ENCODE measurements at places on chromosomes 5 and 9.

GRCh38 chr5:53817183-53817582 lies 256.7 kb downstream of the NDUFS4 start:
- DNase-seq: no peak

DNA sequence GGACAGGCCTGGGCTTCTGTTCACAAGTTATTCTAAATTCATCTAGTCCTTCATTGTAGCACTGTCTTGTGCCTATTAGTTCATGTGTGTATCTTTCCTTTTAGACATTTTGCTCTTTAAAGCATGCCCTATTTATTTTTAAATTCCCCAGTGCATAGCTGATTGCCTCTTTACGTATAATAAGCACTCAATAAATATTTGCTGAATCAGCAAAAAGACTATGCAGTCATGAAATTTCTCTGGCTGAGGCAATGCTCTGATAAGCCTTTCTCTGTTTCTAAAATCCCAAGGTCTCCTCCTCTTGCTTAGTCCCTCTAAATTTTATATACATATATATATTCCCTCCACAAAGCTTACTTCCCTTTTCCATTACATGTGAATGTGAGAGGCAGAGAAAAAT lies 315.9 kb upstream of the PCSK5 start:
- DNase-seq: no peak

GRCh38 chr9:123033352-123033751 lies at the start of gene GPR21:
TSS of gene GPR21 (plus strand) at chr9:123033667. CDS start at chr9:123034567, 900 bp downstream.
- no peak for DNase-seq

GRCh38 chr5:150412319-150413175 lies at the start of gene CD74:
TSS of gene CD74 (minus strand) at chr5:150412910. CDS start at chr5:150412749, 161 bp downstream.
- DNase-seq: peak; percentile 74

- no peak for DNase-seq
These were observed 36.1 kb downstream of the MAP3K1 start for GRCh38 chr5:56851258-56851941.

- peak; percentile 44 for DNase-seq
These were observed 490.9 kb downstream of the GADD45G start for GRCh38 chr9:90095682-90096081.

DNA sequence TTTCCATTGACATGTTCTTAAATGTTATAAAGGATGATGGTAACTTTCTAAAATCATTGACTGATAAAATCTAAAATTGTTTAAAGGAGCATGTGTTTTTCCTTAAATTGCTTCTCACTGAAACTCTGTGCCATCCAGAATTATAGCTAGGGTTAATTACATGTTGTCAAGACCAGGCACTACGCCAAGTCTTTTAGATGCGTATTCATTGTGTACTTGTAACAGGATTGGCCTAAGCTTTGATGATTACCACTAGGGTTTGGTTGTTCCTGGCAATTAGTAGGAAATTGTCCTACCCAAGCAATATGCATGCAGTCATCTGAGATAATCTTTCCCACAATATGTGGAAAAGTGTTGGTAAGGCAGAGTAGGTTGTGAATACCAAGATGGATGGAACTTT lies 43.8 kb downstream of the PRKACG start:
- no peak for DNase-seq

- DNase-seq: no peak
These were observed 287.1 kb upstream of the CDH9 start for GRCh38 chr5:27325513-27325912.

GRCh38 chr5:10065428-10066000 lies 184.2 kb downstream of the ATPSCKMT start:
- no peak for DNase-seq

- no peak for DNase-seq
These were observed 66.3 kb upstream of the SELENOP start for GRCh38 chr5:42878041-42878440.

GRCh38 chr9:86424251-86424891 lies 70.2 kb upstream of the TUT7 start:
- no peak for DNase-seq

DNA sequence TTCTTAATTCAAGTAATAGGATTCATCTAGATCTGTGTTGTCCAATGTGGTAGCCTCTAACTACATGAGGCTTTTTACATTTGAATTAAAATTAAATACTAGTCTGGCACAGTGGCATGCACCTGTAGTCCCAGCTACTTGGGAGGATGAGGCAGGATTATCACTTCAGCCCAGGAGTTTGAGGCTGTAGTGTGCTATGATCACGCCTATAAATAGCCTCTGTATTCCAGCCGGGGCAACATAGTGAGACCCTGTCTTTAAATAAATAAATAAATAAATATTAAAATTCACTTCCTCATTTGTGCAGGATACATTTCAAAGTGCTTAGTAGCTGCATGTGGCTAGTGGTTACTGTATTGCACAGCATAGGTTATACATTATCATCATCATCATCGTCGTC lies 91.8 kb downstream of the UBE2R2 start:
- no peak for DNase-seq

DNA sequence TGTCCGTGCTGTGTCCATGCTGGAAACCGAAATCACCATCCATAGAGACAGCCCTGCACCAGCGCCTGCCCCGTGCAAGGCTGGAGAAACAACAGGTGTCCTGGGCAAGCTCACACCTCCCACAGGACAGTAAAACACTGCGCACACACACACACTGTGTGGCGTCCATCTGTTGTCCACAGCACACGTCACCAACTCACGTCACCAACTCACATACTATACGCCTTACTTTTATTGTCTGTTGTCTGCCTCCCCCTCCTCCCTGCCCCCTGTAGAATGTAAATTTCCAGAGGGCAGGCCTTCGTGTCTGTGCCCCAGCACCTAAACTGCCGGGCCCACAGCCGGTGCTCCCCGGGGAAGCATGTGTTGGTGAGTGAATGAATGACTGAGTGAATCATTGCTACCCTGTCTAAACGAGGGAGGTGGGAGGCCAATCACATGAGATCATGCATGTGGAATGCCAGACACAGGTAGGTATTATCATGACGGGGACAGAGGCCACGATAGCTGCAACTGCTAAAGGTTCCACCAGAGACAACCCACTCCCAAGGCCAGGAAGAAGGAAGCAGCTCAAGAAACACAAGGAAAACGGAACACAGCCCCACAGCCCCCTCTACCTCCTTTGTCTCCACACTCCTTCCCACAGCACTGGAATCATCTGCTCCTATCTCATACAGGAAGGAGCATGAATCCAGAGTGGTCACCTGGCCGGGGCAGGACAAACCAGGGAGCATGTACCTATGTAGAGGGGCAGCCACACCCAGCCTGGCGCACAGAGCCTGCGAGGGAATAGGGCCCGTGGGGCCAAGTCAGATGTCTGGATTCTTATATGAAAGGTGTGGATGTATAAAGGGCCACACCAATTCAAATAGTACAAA lies 41.9 kb downstream of the STK10 start:
- no peak for DNase-seq
